ENCODE measurements at places on chromosomes 12 and 14. TPM values are rescaled to one million over a fixed set of nuclear protein-coding genes. Genes with fewer than 3 reads are reported as not detected.
A peak's percentile ranks its signal among the peaks of the same experiment; 100 is the strongest.

DNA sequence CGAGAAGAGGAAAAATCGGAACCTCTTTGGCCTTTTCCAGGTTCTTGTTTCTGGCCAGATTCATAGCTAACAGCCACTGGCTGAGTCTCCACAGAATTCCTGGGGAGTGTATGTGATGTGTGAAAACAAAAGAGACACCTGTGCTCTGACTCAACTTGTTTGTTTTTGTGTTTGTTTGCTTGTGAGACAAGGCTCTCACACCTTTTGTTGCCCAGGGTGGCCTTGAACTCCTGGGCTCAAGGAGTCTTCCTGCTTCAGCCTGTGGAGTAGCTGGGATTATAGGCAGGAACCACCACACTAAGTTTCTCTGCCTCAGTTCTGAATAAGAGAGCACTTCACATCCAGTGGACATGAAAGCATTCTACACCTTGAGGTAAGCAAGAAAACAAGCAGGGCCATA, 22.7 kb downstream of the MFAP5 start:
- DNase-seq = no peak

- peak; percentile 55 for DNase-seq
Measured at GRCh38 chr14:75976826-75977581, 4.8 kb downstream of the TGFB3 start.

GRCh38 chr12:42360747-42361403, 34.9 kb downstream of the PPHLN1 start:
- no peak for DNase-seq

DNA sequence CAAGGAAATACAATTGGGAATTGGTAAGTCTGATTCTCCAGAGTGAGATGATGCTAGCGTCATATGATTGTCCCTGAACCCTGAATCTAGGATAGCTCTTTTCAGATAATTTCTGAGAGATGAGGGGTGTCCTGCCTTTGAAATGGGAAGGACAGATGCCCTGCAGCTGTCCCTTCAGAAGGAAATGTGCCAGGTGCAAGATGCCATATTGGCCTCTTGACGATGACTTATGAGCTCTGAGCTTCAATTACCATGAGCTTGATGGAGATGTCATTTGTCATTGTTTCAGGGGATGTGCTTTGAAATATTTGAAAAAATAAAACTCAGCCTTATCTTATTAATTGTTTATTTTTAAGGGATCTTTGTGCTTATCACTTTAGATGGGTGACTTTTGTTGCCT, 185.1 kb downstream of the DACT1 start:
- DNase-seq = no peak

Gene DNAI7
- 2.0 TPM for polyA plus RNA-seq

DNA sequence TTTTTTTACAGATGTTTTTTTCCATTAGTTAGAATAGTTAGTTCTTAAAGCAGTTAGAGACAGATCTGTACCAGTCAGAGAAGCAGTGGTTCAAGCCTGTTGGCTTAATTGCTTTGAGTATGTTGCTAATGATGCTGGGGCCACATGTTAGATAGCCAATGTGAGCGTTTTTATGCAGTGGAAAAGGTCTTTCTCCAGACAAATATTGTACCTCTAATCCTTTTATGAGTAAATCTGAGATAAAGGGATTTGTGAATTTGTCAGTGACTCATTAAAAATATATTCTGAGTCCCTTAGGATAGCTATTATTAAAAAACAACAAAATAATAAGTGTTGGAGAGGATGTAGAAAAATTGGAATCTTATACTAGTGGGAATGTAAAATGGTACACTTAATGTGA, 154.2 kb downstream of the MSRB3 start:
- DNase-seq = no peak

Gene SPIC
- polyA plus RNA-seq = not detected
